ENCODE measurements at places on chromosomes 6 and 20.

DNA sequence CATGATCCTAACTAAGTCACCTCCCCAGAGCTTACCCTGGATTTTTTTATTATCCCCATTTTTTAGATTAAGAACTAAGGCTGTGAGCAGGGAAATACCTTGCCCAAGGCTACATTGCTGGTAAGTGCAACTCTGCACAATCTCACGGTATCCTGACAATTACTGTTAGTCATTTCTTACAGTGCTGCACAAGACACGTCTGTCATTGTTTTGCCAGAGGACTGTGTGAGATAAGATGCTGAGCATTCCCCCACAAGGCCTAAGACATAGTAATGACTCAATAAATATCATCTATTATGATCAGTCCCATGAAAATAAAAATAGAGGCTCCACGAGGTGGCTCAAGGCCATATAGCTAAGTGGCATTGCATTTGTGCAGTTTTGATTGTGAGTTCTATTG is 21.0 kb downstream of the PFDN4 start:
- DNase-seq, result no peak

GRCh38 chr6:16544006-16544405 is 217.3 kb downstream of the ATXN1 start:
- no peak for DNase-seq

GRCh38 chr6:40535110-40535818 is 51.9 kb downstream of the LRFN2 start:
- DNase-seq, result no peak

DNA sequence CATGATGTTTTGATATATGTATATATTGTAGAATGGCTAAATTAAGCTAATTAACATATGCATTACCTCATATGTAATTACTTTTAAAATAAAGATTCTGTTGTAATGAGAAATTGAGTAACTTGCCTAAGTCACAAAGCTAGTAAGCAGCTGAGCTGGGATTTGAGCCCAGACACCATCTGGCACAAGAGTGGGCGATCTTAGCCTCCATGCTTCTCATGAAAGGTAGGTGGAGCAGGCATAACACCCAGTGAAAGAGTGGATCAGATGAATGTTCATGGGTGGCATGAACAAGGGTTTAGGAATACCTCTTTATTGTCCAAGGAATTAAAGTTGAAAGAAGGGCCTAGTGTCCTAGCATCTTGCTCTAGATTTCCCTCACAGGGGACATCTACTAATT is 365.4 kb downstream of the TFAP2B start:
- no peak for DNase-seq

DNA sequence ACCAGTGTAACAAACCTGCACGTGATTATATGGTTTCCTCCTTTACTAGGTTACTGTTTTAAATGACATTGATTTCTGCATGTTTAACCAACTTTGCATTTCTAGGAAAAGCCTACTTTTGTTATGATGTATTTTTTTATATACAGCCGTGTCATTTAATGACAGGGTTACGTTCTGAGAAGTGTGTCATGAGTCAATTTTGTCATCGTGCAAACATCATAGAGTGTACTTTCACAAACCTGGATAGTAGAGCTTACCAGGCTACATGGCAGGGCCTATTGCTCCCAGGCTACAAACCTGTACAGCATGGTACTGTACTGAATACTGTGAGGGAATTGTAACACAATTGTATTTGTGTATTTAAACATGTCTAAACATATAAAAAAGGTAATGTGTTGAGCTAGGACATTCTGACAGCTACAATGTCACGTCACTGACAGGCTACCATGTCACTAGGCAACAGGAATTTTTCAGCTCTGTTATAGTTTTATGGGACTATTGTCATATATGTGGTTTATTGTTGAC is 205.3 kb downstream of the PRL start:
- no peak for DNase-seq

- no peak for DNase-seq
Measured at GRCh38 chr6:138455746-138456400, 43.4 kb downstream of the NHSL1 start.

- DNase-seq, result no peak
Measured at GRCh38 chr20:53879048-53879684, 191.2 kb downstream of the BCAS1 start.

DNA sequence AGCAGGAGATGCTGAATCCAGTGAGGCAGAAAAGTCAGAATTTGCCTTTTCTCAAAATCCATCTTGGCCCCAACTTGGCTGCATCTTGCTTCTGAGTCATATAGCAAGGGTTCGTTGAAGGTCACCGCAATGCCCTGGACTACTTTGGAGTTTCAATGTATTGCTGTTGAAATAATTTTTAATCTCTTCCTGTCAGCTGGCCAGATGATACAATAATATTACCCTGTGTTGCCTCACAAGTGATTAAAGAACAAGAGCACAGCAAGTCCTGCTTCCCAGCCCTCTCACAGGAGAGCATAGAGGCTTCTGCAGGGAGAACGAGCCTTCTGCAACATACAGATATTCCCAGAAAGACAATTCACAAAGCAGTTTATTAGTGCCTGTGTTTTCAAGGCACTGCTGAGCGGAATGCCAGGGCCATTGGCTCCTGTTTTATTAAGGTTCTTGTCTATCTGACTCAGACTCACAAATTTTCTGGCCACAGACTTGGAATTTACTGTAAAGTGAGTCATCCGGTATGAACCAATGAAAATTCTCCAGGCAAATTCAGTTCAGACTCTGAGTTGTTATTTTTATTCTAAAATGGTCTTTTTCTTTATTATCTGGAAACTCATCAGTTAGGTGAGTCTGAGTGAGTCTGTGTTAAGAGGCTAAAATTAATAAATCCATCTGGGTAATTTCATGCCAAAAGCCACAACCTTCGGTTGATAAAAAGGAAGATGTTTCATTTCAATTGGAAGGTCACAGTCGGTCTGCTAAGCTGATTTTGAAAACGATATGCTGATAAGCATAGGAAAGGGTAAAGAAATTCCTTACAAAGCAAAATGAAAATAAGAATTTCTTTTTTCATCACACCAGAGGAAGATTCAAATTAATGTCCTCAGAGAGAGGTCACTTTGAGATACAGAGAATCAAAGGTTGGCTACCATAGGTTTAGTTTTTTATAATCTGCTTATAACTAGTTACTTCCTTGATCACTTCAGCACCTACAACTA is 289.4 kb upstream of the STXBP5 start:
- peak; percentile 63 for DNase-seq

DNA sequence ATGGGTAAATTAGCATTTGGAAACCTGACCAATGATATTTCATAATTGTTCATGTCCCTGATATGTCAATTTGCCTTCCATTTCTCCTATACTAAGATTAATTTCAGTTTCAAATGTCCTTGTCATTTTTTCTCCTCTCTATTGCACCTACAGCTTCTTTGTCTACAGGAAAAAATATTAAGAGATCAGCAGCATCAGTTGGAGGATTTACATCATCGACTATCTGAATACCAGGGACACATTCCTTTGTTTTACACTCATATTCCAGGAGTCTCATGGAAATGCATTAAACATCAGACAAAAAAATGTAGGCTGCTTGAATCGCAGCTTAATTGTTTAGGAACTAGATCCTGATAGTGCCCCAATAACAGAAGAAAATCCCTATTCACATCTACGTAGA is 188.2 kb downstream of the PRKN start:
- DNase-seq, result no peak

- DNase-seq, result no peak
Measured at GRCh38 chr20:63540417-63541186, 3.4 kb upstream of the PTK6 start.

DNA sequence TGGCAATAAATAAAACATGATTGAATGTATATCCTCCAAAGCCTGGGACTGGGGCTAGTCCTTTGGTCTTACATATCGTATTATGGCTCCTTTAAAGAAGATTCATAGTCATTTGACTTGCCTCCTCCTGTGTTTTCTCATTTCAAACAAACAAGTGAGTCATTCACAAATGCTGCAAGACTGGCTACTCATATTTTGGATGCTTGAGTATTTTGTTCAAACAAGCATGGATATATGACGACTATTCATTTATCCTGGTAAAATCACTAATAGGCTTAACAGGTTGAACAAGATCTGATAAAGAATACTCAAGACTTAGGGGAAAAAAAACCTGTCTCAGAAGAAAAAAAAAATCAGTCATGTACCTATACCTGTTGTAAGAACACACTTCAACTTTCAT is 111.1 kb upstream of the CCDC28A start:
- DNase-seq, result no peak

DNA sequence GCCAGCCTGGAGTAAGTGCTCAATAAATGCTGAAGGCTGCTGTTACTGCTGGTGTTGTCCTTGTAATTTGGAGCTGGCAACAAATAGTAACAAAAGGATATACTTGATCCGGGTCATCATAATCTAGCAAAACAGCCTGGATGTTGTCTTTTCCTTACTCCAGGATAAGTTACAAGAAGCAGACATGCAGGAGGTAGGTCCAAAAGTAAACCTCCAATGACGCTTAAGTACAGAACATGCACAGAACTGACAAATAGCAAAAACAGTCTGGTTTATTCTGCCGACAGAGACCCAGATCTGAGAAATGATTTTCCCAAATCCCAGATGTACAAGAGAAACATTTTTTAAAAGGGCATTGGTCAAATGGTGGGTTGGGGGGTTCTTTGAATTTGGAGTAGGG is 93.0 kb upstream of the KCNK16 start:
- no peak for DNase-seq

DNA sequence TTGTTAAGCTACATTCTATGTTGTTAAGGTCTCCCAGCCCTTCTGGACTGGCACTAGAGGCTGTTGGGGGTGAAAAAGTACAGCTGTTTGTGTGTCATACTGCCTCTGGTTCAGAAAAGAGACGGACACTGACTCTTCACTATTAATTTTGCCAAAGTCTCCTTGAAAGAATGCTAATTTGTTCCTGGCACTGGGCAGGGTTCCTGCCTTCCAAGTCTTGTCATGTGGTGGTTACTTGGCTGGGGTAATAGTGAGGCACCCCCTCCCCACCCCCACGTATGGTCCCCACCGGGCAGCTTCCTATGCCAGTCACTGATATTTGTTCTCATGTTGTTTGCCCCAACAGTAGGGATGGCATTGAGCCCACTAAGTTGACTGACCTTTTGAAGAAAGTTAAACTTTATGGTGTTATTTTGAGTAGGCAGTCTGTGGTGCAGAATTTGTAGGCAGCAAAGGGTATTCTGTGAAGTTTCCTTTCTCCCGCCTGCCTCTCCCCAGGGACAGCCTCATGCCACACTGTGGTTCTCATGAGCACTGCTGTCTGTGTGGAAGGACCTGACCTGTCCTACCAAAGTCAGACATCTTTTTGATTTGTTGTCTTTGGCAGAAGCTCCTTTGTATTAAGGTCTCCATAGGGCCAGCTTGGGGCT is 8.7 kb downstream of the CDS2 start:
- no peak for DNase-seq

GRCh38 chr6:105705608-105706007 is 302.7 kb upstream of the PREP start:
- no peak for DNase-seq

- DNase-seq, result no peak
Measured at GRCh38 chr6:158010591-158011477, 29.2 kb downstream of the SYNJ2 start.

- no peak for DNase-seq
Measured at GRCh38 chr6:118740372-118740771, 89.0 kb upstream of the CEP85L start.

- no peak for DNase-seq
Measured at GRCh38 chr6:193773-194310, 98.4 kb upstream of the DUSP22 start.

- DNase-seq, result no peak
Measured at GRCh38 chr20:40810332-40811000, 121.4 kb upstream of the MAFB start.

DNA sequence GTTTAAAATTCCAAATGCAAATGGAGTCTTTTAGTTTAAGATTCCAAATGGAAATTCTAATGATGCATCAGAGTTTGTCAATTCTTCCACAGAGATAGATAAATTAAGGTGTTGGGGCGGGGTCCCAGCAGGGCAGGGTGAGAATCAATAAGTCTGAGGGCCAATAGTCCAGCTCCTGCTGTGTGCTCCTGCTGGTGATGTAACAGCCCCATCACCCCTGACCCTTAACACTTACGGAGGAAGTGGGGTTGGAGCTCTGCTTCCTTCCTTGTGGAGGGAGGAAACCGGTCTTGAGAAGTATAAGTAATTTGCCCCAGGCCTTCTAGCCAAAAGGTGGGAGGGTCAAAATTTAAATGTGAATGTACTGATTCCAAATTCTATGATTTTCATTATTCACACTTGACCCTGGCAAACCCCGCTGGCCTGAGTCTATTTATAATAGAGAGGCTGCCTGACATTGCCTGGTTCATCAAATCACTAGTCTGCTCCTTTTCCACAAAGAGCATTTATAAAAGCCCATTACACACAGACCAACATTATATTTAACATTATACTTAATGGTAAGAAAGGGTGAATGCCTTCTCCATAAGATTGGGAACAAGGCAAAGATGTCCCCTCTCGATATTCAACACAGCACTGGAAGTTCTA is 17.2 kb downstream of the ZBTB2 start:
- no peak for DNase-seq

GRCh38 chr20:3045042-3045815 is 623 bp upstream of the MRPS26 start:
- no peak for DNase-seq

DNA sequence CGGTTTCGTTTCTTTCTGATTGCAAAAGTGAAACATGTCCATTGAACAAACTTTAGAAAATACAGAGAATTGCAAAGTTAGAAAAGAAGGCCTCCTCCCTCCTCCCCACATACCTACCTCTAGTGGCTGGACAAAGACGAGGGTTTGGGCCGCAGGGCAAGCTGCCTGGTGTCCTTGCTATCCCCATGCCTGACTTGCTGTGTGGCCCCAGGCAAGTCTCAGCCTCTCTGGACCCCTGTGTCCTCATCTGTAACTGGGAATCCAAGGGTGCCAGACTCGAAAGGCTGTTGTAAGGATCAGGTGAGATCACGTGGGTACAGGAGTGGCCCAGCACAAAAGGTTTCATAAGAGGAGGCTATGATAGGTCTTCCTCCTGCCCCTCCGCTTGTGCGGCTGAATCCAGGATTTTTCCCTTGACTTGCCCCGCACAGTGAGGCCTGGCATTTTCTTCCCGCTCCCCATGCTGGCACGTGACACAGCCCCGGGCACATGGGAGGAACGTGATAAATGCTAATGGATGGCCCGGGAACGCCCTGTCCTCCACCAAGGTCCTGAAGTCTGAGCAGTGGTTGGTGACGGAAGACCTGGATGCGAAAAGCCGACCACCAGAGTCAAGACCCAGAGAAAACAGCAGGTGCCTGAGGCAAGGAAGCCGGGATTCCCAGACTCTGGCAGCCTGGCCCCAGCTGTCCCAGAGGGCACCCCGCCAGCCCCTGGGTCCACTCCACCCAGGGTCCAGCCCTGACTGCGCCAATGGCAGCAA is 55.8 kb downstream of the UBE2V1 start:
- no peak for DNase-seq

DNA sequence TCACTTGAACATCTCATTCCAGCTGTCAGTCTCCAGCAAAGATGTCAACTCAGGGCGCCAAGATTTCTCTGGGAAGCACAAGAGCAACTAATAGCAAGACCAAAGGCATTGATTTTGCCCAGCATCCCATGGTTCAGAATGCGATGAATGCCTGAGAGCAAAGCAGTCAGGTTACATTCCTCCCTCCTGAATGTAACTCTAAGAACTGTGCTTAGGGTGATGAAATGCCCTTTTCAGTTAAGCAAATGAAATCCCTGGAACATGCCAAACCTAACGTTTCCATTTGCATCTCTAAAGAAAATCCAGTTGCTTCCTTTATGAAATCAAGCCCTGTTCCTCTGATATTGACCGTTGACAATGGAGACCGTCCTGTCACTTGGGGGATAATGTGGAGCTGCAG is 224.0 kb upstream of the PLN start:
- DNase-seq, result no peak

GRCh38 chr6:137389150-137389704 is 105.0 kb downstream of the OLIG3 start:
- no peak for DNase-seq
